NCI-H1930 (cell line): ENCODE measurements at places on chromosomes 1 and 21.

GRCh38 chr1:159141584-159142390 is 29.6 kb upstream of the CADM3 start:
- DNase-seq = no peak

GRCh38 chr1:186456729-186457255 is 4.1 kb downstream of the PDC start:
- DNase-seq = no peak

GRCh38 chr1:65836686-65837085 is 44.0 kb downstream of the PDE4B start:
- no peak for DNase-seq

GRCh38 chr1:27052527-27052926 is 39.9 kb upstream of the TENT5B start:
- DNase-seq = no peak

DNA sequence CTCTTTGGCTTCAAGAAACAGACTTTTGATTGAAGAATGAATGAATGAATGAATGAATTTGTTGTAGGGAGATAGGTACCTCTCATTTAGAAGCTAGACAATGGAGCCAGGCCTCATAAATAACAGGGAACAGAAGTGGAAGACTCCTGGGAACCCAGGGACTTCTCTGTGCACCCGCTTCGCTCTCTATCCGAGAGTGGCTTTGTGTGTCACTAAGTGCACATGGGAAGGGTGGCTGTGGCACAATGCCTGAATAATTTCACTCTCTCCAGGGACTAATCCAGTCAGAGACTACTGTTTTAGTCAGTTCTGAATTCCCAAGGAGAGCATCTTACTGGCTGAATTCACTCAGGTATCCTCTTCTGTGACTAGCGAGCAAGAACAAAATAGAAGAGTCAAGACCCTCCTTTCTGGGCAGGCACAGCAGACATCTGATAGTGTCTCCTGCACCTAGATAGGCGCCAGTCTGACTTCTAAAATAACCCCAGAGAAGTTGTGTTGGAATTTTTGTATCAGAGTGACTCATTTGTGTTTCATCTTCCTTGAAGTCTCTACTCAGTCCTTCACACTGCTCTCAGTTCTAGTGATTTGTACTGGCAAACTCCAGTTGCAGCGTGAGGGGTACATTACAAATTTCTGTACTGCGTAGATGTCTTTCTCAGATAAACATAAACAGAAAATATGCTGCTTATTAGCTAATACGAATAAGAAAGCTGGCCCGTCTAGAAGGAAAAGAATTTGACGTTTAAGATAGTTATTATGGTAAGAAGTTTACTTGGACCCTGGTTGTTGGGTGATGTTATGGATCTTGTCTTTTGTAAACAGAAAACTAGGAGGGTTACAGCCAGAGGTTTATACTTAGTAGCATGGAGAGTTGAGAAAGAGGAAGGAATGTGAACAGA is 34.0 kb downstream of the BACH1 start:
- DNase-seq = no peak

- DNase-seq = no peak
Measured at GRCh38 chr1:90831910-90832309, 114.8 kb upstream of the BARHL2 start.

GRCh38 chr1:26784886-26785285 is 2.9 kb upstream of the PIGV start:
- DNase-seq = no peak

- DNase-seq = no peak
Measured at GRCh38 chr1:233597489-233597901, 16.4 kb upstream of the KCNK1 start.

DNA sequence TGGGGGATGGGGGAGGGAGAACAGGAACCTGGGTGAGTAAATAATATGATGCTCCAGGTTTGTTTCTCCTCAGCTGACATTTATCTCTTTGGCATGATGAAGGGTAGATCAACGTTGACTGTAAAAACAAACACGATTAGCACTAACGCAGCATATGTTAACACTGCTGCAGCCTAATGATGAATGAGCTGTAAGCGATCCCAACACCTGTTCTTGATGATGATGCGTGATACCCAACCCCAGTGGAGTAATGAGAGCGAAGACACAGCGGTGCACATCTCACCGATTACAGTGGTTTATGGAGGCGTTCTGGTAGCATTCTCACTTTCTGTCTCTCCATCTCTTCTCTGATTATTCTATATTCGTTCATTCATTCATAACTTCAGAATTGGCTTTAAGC is 640.4 kb downstream of the USP25 start:
- DNase-seq = no peak

DNA sequence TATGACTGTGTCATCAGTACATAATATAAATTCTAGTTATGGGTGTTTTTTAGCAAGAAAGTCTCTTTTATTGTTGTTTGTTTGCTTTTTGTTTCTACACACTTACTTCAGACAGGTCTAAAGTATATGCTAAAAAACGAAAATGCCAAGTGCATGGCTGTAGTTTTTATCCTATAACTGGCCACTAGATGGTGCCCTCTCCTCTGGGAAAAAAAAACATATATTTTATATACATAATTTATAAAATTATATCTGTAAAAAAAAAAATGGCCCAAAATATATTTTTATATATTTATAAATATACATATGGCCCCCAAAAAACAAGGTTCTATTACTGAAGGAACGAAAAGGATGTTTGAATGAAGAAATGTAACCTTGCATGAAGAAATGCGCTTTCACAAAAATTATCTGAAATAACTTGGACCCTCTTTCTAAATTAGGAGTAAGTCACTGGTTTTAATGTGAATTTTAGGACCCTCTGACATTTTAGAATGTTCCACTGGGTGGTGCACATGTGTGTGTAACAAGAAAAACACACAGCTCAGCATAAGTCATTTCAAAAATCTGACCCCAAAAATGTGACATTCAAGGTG is 93.5 kb downstream of the TTLL7 start:
- DNase-seq = no peak

GRCh38 chr1:204960306-204961125 is 82.5 kb upstream of the CNTN2 start:
- DNase-seq = no peak

DNA sequence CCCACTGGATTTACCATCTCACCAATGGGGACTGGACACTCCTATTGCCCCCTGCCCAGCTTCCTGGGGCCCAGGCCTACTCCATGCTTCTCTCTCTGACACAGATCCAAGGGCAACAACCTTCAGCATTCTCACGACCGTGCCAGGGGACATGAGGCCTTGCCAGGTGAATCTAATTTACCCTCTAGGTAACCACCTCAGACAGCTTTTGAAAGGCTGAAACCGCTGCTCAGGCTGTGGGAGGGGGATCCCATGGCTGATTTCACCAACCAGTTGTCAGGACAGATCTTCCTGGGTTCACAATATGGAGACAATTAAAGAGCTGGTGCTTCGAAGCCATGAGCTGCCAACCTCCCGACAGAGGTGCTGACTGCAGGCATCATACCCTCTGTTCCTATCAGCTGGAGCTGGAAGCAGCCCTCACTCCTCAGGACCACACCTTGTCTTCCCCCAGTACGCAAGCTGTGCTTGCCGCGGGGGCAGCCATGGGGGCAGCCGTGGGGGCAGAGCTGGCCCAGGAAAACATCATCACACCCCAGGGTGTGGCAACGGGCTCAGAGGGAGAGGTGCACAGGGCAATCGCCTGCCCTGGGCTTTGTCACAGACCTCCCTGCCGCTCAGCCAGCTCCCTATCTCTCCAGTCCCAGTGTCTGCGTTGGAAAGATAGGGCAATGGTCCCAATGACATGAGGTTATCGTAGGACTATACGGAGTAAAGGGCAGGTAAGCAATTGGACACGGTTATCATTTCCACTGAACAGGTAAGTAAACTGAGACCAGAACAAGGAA is 120.2 kb downstream of the DMRTB1 start:
- no peak for DNase-seq

GRCh38 chr1:239816081-239816782 is 275.5 kb upstream of the FMN2 start:
- DNase-seq = no peak

- no peak for DNase-seq
Measured at GRCh38 chr1:170017478-170017877, 57.0 kb downstream of the KIFAP3 start.

- no peak for DNase-seq
Measured at GRCh38 chr1:202304375-202304774, 37.4 kb downstream of the UBE2T start.

- DNase-seq = no peak
Measured at GRCh38 chr1:35850051-35850450, 33.0 kb upstream of the AGO1 start.

- DNase-seq = no peak
Measured at GRCh38 chr1:214029796-214030195, 42.0 kb downstream of the PROX1 start.

- no peak for DNase-seq
Measured at GRCh38 chr1:66364578-66365391, 169.2 kb upstream of the SGIP1 start.

GRCh38 chr1:87869567-87869966 is 540.9 kb downstream of the LMO4 start:
- DNase-seq = no peak

DNA sequence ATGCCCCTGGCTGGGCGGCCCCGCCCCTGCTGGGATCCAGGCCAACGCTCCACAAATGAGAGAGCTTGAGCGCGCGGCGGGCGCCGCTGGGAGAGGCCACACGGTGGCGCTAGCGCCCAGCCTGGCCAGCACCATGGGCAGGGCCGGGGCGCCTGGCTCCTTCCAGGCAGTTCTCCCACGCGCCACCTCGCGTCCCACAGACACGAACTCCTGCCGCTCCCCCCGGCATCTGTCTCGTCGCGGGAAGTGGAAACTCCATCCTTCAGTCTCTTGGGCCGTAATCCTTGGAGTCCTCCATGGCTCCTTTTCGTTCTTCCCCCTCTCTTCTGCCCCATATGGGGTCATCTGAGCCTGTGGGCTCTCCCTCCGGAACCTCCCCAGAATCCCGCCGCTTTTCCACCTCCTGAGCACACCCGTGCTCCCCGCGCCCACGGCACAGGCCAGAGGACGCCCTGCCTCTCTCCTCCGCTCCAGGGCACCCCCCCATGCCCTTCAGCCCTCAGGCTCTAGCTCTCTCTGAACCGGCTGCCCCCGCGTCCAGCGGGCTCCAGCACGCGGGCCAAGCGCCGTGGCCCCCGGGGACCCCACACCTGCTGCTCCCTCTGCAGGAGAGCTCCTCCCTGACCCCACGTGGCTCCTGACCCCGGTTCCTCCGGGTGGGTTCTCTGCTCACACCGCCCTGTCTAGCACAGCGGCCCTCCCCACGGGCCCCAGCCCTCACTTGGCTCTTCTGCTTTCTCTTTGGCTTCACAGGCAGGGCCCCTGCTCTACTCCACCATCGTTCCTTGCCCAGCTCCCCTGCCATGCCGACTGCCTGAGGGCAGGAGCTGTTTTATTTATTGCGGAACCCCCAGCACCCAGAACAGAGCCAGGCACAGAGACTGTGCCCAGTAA is 31.9 kb upstream of the EDN2 start:
- DNase-seq = peak; percentile 81

DNA sequence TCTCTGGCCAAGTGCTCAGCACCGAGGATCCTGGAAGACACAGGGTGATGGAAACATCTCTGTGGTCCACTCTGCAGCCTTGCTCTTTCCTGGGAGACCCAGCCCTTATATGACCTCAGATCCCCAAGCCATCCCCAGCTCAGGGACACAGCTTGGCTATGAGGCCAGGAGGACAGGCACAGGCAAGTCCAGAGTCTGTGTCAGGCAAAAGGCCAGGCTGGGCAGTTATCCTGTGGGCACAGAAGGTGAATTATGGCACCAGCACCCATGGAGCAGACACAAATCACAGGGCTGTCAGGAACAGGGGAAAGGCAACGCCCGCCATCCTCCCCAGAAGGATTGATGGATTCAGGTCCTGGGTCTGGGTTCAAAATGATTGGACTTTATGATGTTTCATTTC is 52.1 kb upstream of the SCMH1 start:
- DNase-seq = no peak

GRCh38 chr1:11301601-11302000 is 28.6 kb downstream of the UBIAD1 start:
- no peak for DNase-seq

DNA sequence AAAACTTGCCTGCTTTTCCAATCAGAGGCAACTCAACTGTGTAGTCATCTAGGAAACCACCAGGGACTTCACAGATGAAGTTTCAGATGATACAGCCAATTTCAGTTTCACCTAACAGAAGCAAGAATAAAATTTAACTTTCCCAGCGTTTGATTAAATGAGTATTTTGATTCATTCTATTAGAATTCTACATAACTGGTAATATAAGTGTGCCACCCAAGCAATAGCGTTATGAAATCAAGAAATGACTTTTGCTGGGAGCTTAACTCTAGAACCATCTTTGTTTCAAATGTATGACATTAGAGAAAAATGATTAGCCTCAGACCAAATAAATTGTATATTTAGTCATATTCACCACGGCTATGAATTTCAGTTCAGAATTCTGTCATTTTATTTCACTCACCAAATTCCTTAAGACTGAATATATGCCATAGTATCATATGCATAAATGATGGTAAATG is 239.3 kb downstream of the NRIP1 start:
- no peak for DNase-seq

GRCh38 chr1:23559136-23559984 is at the start of gene ID3:
Gene ID3, minus strand, starts transcription at chr1:23559501. Its CDS starts 75 bp downstream, at chr1:23559426.
- DNase-seq = peak; percentile 83

- DNase-seq = no peak
Measured at GRCh38 chr1:61436491-61437120, 288.3 kb downstream of the TM2D1 start.

DNA sequence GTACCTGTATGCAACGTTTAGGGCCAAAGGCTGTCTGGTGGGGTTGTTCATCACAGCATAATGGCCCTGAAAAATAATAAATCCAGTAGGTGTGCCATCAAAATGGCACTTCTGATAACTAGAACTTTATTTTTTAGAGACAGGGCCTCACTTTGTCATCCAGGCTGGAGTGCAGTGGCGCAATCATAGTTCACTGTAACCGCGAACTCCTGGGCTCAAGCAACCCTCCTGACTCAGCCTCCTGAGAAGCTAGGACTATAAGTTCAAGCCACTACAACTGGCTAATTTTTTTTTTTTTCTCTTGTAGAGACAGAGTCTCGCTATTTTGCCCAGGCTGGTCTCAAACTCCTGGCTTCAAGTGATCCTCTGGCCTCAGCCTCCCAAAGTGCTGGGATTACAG is 4.7 kb downstream of the SNAPIN start:
- DNase-seq = no peak

DNA sequence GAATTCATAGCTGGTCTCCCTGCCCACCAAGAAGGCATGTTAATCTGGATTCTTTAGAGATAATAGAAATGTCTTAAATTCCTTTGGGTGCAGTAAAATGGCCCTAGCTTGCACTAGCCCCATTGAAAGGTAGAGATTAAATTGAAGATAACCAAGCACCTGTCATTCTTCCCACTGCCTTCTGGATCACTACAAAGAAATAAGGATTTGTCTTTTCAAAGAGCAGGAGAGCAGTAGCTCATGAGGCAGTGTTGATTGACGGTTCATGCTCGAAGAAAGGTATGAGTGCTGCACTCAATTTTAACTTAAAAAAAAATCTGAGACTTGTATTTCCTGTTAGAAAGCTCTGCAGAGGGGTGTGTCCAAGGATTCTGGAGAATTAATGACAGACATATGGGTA is 74.9 kb upstream of the F3 start:
- no peak for DNase-seq

- no peak for DNase-seq
Measured at GRCh38 chr1:159835862-159836525, 9.3 kb downstream of the SLAMF8 start.
